ENCODE measurements at places on chromosomes 6 and 20.

DNA sequence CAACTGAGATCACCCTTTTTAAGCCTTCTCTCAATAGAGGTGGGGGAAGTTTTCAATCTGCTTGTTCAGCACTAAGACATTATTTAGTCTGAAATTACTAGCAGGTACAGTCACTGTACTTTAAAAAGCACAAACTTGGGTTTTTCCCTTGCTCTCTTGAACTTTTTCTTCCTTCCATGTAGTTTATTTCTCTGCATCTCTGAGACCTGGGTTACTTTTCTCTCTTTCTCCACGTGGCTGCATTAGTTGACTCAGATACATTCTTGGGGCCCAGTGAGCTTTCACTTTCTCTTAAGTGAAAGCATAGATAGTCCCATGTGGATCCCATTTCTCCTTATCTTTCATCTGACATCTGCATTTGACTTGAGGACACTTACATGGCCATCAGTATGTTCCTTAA is 433.9 kb upstream of the MAP3K7 start:
- no peak for DNase-seq

DNA sequence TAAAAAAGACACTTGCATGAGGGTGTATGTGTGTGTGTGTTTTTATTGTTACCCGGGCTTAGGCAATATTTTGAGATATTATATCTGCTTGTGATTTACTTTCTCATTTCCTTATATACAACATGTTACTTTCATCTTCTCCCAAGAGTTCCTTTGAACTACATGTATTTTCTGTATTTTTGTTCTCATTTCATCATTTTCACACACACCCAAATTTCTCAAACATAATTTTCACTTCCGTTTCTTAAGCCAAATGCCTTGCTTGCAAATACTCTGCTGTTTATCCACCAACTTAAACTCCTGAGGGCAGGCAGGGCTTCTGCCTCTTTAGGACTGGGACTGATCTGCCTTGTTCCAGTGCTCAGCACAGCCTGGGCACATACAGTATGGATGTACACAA is 69.3 kb upstream of the FYN start:
- DNase-seq, result no peak

- DNase-seq, result no peak
These were observed 77.2 kb downstream of the PFDN4 start for GRCh38 chr20:54284928-54285704.

GRCh38 chr6:47520282-47520681 is 42.7 kb downstream of the CD2AP start:
- no peak for DNase-seq

DNA sequence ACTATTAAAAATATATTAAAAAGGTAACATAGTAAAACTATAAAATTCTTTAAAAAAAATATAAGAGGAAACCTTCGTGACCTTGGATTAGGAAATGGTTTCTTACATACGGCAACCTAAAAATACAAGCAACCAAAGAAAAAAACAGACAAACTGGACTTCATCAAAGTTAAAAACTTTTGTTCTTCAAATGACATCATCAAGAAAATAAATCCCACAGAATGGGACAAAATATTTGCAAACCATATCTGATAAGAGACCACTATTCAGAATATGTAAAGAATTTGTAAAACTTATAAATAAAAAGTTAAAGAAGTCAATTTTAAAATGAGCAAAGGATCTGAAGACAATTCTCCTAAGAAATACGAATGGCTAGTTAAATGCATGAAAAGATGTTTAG is 110.0 kb downstream of the ATG5 start:
- DNase-seq, result no peak
